A549 treated with CpdA at 1 μM for 4 hours (cell line): ENCODE measurements at places on chromosomes 5 and 9. TPM values are rescaled to one million over a fixed set of nuclear protein-coding genes. Genes with fewer than 3 reads are reported as not detected.

Gene PLEKHG4B
- 0.64 to 0.94 TPM (median 0.69 TPM) in 5 replicates for total RNA-seq

Gene AMBP
- total RNA-seq, result 5.2 to 9.8 TPM (median 8.2 TPM) in 5 replicates

Gene GZMA
- not detected in 5 replicates for total RNA-seq

Gene MTREX
- 28.3 to 67.0 TPM (median 37.8 TPM) in 5 replicates for total RNA-seq

Gene SLC36A2
- total RNA-seq, result not detected in 5 replicates

Gene HMMR
- total RNA-seq, result 23.3 to 36.2 TPM (median 26.7 TPM) in 5 replicates

Gene UTP15
- total RNA-seq, result 19.0 to 25.0 TPM (median 19.3 TPM) in 5 replicates

Gene PCDHGA7
- 0.72 to 1.3 TPM (median 0.96 TPM) in 5 replicates for total RNA-seq

Gene PRDM9
- total RNA-seq, result not detected in 5 replicates

Gene OLFM1
- 9.8 to 11.7 TPM (median 10.8 TPM) in 5 replicates for total RNA-seq

Gene LHX3
- 0.08 to 0.12 TPM (median 0.09 TPM) in 4 of 5 replicates, not detected in the other for total RNA-seq

Gene ZNF782
- 1.2 to 2.1 TPM (median 1.5 TPM) in 5 replicates for total RNA-seq

Gene PTGES
- total RNA-seq, result 91.2 to 108 TPM (median 93.1 TPM) in 5 replicates
